ENCODE measurements at places on chromosomes 2 and 18.

- no peak for DNase-seq
These were observed 67.8 kb upstream of the HNMT start for GRCh38 chr2:137896467-137896866.

DNA sequence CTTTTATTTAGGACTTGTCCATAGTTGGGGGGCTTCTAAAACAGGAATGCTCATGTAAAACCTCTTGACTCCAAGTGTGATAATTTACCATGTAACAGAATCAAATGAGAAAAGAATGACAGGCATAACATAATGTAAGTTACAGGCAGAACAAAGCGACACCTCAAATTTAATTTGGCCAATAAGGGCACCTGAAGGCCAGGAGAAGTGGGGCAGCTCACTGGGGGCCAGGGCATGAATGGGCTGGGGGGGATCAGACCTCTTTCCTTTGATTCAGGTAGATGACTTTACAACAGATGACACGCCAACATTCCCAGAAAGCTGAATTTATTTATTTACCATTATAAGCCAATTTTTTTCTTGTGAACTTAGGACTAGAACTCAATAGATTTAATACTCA lies 14.5 kb downstream of the MOCOS start:
- DNase-seq, result no peak

- DNase-seq, result no peak
These were observed 3.9 kb downstream of the TMEM185B start for GRCh38 chr2:120219291-120219690.

DNA sequence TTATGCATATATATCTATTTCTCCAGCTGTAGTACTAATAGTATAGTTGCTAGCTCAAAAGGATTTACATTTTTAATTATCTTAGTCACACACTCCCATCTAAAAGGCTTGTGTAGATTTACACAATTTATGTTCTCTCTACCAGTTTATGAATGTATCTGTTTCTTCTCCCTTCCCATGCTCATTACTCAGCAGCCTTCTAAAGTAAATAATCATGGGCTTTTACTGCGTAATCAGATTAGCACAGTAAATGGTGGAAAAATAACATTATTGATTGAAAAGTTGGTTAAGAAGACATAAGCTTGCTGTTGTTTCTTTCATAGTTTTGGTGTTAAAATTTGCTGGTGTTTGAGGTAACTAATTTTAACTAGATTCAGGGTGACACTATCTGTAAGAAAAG lies 81.8 kb downstream of the PTPN4 start:
- DNase-seq, result no peak

- no peak for DNase-seq
These were observed 6.4 kb downstream of the NDUFV2 start for GRCh38 chr18:9108911-9109310.

GRCh38 chr18:79476031-79476917 lies 80.5 kb downstream of the NFATC1 start:
- DNase-seq, result no peak

DNA sequence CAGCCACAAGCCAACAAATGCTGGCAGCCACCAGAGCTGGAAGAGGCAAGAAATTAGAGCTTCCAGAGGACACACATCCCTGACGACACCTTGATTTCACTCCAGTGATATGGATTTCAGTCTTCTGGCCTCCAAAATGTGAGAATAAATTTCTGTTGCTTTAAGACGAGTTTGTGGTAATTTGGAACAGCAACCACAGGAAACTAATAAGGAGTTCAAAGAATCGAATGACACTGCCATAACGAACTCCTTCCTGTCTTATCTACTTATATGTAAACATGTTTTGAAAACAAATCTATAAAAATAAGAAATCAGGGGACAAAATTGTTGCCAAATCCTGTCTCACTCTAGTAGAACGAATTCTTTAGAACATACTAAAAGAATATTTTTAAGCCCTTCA lies 75.8 kb downstream of the GRB14 start:
- DNase-seq, result no peak
